ENCODE measurements at places on chromosomes 1 and 21.

DNA sequence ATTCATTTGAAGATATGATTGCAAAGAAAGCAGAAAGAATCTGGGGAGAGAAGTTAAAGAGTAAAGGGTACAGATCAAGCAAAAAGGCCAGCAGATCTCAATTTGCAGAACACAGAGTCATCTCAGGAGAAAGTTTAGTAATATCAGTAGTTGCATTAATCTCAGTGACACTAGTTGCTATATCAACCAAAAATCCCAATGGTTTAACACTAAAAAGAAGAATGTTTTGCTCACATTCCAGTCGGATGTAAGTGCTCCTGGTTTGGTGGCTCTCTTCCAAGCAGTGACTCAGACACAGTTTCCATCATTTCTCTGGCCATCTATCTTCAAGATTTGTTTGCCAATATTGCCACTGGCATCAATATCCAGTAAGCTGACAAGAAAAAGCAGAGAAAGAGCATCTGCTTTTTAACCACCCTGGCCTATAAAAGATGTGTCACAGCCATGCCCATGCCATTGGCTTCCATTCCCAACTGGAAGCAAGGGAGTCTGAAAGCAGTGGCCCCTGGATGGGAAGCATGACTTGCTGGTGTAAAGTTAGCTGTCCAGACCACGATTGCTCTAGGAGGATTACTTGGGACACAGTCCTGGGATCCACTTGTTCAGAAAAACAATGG is 45.5 kb upstream of the AIM2 start:
- DNase-seq = no peak

GRCh38 chr1:112389689-112390088 is 6.3 kb upstream of the CTTNBP2NL start:
- DNase-seq = peak; percentile 28

DNA sequence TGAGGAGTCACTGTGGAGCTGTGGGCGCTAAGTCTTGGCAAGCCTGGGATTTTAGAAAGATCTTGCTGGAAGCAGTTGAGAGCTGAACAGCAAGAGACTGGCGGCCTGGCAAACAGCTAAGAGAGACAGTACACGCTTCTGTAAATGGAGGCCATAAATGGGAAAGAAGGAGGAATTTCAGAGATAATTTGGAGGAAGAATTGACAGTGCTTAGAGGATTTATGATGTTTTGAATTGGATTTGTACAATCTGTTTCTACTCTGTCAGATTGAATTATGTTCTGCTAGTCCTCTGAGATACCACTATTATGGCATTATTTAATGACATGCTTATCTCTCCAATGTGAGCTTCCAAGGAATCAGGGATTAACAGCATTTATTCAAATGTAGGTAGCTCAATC is 50.1 kb downstream of the ABCA4 start:
- DNase-seq = no peak

DNA sequence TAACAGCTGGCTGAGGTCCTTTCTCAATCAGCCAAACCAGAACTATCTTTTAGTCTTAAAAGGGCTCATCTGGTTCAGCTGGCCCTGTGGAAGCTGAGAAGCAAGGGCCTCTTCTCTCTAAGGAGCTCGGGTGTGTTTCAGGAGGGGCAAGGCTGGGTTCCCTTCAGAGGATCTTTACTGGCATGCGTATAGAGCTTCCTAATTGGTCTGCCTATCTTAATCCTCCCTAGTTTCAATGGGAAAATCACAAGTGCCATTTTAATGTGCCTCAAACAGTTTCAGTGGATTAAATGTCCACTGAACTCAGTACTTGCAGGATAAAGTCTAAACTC is 81.5 kb upstream of the LBR start:
- no peak for DNase-seq

DNA sequence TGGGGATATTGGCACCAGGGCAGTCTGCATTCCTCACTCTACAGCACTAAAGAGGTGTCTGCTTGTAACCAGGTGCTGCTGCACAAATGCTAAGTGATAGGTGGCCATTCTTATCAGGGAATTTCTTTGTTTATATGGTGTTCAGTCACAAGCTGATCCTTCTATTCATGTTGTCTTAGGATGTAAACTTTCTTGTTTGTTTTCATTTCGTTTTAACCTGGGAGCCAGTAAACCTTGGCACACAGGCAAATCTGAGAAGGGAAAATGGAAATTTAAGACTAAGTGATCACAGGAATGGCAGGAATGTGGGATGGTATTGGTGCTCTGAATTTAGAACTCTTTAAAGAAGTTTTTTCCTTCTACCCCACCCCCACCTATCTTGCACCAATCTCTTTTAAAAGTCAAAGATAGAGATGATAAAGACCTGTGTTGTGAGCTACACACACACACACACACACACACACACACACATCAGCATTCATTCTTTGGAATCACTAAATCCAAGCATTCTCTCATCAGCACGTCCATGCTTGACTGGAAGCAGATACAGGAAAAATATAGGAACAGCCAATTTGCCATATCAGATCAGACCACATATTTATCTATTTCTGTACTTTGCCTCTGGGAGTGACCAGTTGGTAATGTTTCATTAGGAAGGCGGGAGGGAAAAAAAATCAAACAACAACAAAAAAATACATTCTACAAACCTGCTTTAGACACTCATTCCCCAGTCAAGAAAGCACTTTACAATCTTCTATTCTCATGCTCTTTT is 451.4 kb upstream of the ADGRL2 start:
- DNase-seq = no peak

DNA sequence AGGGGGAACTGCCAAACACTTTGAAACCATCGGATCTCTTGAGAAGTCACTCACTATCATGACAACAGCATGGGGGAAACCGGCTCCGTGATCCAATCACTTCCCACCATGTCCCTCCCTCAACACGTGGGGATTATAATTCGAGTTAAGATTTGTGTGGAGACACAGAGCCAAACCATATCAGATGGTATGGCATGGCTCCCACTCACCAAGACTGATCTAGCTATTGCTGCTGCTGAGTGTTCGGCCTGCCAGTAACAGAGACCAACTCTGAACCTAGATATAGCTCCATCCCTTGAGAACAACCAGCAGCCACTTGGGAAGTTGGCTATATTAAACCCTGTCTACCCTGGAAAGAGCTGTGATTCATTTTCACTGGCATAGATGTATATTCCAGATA is 49.4 kb downstream of the CDCP2 start:
- no peak for DNase-seq

DNA sequence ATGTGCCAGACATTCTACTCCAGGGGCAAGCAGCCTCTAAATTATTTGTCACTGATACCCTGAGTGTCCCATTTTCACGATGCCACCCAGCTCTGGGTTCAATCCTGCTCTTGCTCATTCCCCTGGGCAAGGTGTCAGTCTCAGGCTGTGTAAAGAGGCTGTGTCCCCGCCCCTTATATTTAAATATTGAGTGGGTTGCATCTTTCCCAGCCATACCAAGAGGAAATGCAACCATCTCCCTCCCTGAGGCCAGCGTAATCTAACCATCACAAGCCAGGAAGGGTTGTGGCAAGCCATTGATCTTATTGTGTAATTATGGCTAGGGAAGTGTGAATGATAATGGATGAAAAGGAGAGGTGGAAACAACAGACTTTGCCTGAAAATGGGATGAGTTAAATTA is 54.7 kb upstream of the CLDN14 start:
- DNase-seq = no peak

DNA sequence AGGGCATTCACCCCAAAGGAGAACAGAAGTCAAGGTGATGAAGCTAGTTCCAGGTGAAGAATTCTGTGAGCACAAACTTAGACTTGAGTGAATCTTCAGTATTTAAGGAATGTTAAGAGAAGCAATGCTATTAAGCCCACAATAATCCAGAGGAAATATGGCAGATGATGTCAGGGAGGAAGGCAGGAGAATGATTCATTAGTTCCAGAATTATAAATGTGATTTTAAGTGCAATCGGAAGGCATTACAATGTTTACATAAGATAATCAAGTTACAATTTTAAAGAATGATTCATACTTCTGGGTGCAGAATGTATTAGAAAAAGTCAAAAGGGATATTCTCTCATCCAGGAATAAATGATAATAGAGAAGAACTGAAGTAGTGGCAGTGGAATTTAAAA is 545.2 kb upstream of the BRINP3 start:
- no peak for DNase-seq

- no peak for DNase-seq
Observed at GRCh38 chr1:14567056-14567455, 31.4 kb upstream of the KAZN start.

DNA sequence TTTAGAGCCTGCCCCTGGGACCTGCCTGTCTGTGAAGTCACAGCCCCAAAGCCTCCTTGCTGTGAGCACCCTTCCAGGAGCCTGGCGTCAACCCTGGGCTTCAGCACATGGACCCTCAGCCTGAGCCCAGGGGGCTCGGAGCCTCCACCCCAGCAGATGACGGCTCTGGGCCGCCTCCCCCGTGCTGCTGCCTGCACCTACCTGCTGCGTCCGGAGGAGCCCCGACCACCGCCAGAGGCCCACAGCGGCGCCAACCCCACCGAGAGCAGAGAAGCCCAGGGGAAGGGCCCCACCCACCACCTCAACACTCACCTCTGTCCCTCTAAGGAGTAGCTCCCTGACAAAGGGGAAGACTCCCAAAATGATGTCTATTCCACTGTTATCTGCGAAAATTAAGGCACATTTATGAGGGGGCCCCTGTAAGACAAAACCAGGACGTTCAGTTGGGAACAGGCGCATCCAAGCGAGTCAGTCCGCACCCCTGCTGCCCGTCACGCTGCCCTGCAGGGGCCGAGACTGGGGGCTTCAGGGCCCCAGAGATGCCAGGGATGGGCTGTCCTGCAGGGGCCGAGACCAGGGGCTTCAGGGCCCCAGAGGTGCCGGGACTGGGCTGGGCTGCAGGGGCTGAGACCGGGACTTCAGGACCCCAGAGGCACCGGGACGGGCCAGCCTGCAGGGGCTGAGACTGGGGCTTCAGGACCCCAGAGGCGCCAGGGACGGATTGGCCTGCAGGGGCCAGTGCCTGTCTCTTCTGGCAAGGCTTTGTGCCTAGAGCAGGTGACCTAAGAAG is 15.8 kb downstream of the PANK4 start:
- no peak for DNase-seq

DNA sequence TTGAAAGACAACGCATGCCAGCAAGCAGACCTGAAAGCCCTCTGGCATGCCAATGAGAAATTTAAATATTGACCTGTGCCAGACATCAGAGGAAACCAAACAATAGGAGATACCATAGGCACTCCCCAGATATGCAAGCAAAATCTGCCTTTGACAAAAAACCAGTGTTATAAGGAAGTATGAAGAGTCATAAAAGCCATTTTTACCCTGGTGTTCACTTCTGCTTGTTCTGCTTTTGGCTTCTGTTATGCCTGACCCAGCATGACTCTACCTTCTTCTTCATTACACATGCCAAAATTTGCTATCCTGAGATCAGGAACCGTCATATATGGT is 26.4 kb downstream of the NPHS2 start:
- no peak for DNase-seq

DNA sequence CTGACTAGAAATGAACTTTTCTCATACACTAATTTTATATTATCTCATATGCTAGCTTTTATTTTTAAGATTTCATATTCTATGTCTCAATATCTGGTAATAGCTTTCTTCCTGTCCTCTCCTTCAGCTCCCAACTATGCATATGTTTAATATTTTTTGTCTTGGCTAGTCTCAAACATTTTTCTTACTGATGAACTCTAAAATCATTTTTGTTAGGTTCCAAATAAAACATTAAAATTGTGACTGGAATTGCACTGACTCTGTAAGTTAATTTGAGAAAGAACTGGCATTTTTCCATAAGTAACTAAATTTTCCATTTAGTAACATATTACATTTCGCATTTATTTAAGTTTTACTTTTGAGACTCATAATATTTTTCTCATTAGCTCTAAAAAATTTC is 368.5 kb upstream of the DPYD start:
- DNase-seq = peak; percentile 79

- DNase-seq = peak; percentile 33
Observed at GRCh38 chr21:14889080-14889810, 175.6 kb downstream of the NRIP1 start.

DNA sequence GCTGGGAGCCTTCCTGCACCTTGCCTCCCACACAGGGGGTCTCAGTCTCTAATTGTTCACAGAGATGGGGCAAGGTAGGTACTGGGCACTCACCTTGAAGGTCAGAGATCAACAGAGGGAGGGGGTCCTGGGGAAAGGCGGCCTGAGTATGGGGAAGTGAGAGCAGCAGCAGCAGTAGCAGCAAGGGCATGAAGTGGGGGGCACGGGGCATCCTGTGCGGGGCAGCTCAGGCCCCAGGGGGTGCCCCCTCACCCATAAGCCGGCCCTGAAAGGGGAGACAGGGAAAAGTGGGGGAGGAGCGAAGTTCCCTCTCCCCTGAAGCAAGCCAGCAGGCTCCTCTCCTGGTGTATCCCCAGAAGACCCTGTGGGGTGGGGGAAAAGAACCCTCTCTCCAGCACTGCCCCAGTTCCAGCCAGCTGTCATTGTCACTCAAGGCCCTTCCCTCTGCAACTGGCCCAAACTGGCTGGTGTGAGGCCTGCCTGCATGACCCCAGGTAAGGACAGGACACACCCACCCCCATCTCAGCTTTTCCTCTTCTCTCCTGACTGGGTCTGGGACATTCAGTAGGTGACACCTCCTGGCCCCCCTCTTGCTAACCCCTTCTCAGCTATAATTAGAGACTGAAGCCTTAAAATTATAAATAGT is 3.9 kb downstream of the SEMA6C start:
- peak; percentile 87 for DNase-seq

- no peak for DNase-seq
Observed at GRCh38 chr1:12167493-12168429, 970 bp downstream of the TNFRSF1B start.

DNA sequence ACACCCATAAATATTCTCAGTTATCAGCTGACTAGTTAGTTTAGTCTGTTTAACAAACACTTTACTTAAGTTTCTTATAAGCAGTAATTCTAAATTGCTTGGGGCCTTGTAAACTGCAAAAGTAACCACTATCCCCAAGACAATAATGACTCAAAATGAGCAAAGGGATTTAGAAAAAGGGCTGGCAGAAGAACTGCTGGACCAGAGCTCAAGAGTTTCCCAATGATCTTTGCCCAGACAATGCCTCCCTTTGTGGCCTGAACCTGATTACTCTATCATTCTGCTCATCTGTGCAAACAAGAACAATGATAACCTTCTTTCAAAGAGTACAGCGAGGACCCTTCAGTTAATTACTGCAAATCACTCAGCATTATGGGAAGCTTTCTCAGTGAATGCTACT is 123.5 kb downstream of the TIAM1 start:
- DNase-seq = no peak

GRCh38 chr1:15700508-15700907 is 16.4 kb downstream of the PLEKHM2 start:
- DNase-seq = no peak
